ENCODE measurements at places on chromosomes 2 and 18.

GRCh38 chr18:3839581-3839981, 389.6 kb downstream of the TGIF1 start:
- no peak for DNase-seq

DNA sequence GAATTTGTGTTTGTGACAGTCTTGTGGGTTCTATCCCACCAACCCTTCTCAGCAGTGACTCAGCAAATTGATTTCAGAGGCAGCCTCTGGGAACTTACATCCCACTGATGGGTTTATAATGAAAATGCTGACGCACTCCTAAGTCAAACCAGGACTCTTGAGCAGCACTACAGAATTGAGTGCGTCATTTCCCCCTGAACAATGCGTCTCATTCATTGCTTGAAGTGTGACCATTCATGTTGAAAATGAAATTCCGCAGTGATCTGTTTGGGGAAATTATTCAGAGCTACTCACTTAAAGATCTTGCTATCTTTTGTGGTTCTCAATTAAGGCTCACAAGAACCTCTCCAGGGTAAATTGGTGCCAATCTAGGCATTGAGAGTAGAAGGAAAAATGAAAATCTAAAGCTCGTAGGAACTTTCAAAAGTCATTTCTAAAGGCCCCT, 417.7 kb upstream of the SLC14A2 start:
- DNase-seq, result no peak

DNA sequence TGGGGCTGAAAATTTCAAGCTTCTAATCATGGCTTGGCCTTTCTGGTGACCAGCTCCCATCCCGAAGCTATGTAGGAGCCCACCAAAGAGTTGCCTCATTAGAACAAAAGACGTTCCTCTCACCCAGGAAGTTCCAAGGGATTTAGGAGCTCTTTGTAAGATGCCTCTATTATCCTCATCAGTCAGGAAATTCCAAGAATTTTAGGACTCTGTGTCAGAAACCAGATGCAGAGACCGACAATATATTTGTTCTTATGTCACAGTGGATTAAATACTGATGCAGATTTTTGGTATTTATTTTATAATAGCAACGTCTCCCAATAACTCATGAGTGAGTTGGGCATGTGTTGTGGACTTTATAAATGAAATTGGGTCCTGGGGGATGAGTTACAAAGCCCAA, 91.8 kb upstream of the SKOR2 start:
- DNase-seq, result no peak

DNA sequence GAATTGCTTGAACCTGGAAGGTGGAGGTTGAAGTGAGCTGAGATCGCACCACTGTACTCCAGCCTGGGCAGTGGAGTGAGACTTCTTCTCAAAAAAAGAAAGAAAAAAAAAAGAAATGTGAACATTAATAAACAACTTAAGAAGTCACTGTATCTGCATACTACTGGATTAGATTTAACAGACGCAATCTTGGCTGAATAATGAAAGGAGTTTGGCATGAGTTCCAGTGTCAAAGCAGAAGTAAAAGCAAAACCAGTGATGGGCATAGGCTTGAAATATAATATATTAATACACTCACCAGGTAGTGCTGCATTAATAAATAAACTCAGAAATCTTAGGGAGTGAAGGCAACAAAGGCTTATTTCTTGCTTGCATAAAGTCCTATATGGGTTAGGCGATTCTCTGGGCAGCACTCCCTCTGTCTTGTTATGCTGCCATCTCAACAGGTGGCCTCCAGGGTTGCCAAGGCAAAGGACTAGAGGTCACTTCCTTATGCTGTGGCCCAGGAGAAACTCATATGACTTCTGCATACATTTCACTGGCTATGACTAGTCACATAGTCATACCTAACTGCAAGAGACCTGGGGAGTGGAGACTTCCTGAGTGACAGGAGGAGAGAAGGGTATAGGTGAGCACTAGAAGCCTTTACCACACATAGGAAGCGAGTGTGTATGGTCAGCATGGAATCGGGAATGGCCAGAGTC, 296.2 kb upstream of the SPRED2 start:
- no peak for DNase-seq

- DNase-seq, result no peak
Measured at GRCh38 chr18:8163286-8163959, 445.8 kb upstream of the RAB12 start.

DNA sequence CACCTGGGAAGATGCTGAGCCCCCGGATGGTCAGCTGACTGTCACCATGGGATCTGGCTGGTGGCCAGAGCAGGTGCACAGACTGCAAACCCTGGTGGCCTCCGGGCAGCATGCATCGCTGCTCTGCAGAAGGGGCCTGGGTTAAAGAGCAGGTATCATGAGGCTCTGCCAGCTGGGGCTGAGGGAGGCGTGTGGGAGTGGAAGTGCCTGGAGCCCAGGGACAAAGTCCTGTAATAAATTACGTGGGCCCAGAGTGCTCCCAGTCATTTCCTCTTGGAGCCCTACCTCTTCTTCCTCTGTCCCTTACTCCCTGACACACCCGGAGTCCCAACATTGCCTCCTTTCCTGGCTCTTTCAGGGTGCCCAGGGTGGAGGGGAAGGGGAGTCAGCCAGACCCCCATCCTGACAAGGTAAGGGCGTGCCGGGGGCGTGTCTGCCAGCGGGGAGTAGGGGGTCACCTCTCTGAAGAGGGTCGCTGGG, at the start of gene MYO7B:
MYO7B (plus strand) TSS at position 262 of the 480 bp plus-strand sequence. CDS start 24,040 bp downstream, outside the sequence.
- no peak for DNase-seq
